ENCODE measurements at places on chromosomes 4 and X.

- DNase-seq, result no peak
These were observed 7.2 kb upstream of the STK26 start for GRCh38 chrX:132015875-132016274.

DNA sequence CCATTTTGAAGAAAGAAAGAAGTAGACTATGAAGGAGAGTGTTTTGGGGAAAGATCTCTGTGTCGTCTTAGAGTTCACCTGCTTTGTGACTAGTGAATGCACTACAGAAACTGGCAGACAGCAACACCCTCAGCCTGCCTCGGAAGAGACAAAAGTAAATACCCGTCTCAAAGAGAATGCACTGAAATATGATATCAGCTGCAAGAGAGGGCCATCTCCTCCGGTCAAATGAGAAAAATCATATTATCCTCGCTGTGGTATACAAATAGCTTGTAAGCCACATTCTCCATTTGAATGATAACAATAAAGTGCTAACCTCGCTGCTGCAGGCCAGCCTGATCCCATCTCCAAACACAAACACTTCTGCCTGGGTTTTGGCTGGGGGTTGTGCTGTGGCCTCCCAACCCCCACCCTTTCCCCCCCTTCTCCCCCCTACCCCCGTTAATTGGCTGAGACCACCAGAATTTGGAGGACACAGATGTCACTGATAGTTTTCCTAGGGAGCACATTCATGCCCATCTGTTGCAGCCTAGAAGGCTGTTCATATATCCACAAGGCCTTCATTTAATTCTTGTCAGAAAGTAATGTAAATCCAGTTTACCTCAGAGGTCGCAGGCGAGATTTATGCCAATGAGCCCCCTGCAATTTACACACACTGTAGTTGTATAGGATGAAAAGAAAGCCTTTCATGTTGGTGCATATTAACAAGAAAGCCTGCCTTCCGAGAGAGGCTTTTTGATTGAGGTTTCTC is 46.3 kb downstream of the ALPK1 start:
- DNase-seq, result no peak

DNA sequence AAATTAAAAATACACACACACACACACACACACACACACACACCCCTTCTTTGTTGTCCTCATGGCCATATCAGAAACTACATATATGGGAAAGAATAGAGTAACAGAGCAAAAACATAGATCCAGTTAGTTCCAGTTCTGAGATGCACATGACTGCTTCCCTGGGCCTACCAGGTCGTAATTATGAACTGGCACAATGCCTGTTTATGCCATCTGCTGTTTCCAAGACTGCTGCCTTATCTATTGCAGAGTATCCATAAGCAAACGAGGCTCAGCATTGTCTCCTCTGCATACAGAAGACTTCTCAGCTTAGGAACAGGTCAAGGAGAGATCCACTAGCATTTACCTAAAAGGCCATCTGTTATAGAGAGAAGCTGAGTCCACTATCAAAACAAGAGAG is 789.0 kb downstream of the TECRL start:
- DNase-seq, result no peak

DNA sequence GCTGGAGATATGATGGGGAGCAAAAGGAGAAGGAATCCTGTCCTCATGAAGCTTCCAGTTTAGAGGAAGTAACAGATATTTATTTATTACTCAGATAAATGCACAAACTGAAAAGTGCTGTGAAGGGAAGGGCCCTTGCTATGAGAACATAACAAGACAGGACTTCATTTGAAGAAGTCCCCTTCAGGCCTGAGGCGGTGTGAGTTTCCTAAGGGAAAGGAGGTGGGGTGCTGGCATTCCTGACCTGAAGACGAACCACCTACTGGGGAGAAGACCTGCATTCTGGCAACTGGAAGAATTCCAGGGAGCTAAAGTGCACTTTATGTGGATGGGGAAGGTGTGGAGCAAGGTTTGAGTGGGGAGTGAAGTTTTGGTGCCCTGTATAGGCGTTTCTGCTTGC is 15.9 kb upstream of the SPARCL1 start:
- DNase-seq, result no peak

- no peak for DNase-seq
These were observed 860 bp upstream of the RPS6KA3 start for GRCh38 chrX:20267607-20267930.

DNA sequence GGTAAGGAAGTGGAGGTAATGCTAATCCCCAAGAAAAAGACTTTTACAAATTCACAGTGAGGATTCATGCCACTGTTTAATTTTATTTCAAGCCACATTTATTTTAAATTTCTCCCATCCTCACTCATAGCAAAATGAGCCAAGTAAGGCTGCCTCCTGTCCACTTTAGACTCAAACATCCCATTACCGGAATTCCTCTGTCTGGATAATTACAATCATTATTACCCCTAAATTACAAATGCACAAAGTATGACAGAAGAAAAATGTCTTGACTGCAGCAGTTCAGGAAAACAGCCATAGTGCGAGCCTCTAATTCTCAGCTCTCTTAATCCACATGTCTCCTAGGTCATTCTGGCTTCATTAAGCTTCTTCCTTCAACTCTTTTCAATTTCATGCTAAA is 57.0 kb downstream of the MAPK10 start:
- DNase-seq, result no peak

DNA sequence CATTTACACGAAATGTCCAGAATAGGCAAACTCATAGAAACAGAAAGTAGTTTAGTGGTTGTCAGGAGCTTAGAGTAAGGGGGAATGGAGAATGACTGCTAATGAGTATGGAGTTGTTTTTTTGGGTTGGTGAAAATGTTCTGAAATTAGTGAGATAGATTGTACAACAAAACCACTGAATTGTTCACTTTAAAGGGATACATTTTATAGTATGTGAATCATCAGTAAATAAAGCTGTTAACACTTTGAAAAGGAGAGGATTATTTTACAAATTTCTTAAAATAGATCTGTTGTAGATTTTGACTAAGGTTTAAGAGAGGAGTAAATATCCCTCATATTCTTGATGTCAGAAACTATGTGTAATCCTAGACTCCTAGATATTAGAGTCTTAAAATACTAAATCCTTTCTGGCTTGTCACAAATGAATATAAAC is 82.7 kb downstream of the RAPGEF2 start:
- no peak for DNase-seq

- DNase-seq, result no peak
These were observed 34.1 kb downstream of the HTRA3 start for GRCh38 chr4:8303485-8304281.

DNA sequence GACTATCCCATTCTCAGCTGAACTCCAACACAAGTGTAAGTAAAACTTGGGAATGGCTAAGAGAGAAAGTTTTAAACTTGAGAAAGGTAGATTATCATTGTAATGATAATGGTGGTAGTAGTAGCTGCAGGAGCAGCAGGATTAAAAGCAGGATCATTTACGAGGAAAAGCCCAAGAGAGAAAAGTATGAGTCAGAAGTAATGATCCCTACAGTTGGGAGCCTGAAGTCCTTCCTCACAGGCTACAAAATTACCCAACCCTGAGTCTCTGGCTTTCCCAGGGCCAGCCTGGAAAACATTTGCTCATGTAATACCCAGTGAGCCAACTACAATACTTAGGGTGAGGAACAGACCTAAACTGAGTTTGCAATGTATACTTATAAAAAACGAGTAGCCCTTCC is 4.4 kb upstream of the PRDM8 start:
- DNase-seq, result no peak

- no peak for DNase-seq
These were observed 562.4 kb downstream of the KCTD8 start for GRCh38 chr4:43886196-43886595.

GRCh38 chrX:150455215-150455608 is 92.1 kb downstream of the MAMLD1 start:
- DNase-seq, result no peak

GRCh38 chrX:118964252-118964651 is 10.2 kb upstream of the LONRF3 start:
- DNase-seq, result no peak

- no peak for DNase-seq
These were observed 443.6 kb upstream of the AR start for GRCh38 chrX:67100031-67100884.

DNA sequence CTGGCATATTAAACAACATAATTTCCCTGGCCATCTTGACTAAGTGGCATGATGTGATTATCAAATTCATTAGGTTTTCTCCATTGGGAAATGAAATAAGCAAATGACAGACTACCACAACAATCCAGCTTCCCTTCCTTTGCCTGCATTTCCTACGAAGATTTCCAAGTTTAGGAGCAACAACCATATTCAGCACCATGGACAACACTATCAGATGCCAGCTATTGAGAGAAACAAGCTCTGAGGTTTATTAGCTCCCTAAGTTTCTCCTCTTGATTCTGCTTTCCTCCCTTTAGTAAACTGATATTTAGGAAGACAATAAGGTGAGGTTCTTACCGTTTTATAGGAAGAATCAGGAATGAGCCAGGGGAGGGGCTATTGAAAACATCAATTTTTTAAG is 36.2 kb downstream of the DCX start:
- DNase-seq, result no peak

- no peak for DNase-seq
These were observed 164.0 kb downstream of the STAG2 start for GRCh38 chrX:124125471-124125870.

DNA sequence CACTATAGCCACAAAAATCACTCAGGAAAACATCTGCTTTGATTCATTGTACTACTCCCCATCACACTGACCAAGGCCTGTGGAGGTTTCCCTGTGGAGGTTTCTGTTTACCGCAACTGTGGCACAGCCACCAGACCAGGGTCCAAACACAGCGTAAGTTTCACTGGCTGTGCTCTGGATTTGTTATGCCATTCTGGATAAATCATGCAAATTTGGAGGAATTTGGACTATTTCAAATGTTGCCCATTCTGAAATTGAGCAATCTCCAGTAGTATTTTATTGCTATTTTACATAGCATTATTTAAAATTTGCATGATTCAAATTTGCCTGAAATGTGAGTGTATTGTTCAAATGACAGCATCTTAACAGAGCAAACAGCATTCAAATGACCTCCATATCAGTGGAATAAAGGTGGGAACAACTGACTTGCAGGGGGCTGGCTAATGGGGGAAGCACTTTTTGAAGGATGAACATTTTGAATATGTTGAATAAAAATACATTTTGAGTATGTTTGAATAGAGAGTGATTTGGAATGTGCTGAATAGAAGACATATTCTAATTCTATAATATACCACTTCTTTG is 66.1 kb upstream of the ACSL1 start:
- DNase-seq, result no peak

DNA sequence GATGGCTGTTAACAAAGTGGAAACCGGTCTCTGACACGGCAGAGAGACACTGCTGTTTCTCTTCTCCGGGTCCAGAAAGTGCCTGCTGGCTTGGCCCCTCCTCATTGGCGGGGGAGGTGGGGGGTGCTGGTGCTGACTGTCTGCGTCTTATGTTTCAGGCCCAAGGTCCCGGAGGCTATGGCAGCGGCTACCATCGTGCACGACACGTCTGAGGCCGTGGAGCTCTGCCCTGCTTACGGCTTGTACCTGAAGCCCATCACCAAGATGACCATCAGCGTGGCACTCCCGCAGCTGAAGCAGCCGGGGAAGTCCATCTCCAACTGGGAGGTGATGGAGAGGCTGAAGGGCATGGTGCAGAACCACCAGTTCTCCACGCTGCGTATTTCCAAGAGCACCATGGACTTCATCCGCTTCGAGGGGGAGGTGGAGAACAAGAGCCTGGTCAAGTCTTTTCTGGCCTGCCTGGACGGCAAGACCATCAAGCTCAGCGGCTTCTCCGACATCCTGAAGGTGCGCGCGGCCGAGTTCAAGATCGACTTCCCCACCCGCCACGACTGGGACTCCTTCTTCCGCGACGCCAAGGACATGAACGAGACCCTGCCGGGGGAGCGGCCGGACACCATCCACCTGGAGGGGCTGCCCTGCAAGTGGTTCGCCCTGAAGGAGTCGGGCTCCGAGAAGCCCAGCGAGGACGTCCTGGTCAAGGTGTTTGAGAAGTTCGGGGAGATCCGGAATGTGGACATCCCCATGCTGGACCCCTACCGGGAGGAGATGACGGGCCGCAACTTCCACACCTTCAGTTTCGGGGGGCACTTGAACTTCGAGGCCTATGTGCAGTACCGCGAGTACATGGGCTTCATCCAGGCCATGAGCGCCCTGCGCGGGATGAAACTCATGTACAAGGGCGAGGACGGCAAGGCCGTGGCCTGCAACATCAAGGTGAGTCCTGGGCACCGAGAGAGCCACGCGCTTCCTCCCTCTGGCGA is 2.2 kb downstream of the AKAP17A start:
- no peak for DNase-seq

DNA sequence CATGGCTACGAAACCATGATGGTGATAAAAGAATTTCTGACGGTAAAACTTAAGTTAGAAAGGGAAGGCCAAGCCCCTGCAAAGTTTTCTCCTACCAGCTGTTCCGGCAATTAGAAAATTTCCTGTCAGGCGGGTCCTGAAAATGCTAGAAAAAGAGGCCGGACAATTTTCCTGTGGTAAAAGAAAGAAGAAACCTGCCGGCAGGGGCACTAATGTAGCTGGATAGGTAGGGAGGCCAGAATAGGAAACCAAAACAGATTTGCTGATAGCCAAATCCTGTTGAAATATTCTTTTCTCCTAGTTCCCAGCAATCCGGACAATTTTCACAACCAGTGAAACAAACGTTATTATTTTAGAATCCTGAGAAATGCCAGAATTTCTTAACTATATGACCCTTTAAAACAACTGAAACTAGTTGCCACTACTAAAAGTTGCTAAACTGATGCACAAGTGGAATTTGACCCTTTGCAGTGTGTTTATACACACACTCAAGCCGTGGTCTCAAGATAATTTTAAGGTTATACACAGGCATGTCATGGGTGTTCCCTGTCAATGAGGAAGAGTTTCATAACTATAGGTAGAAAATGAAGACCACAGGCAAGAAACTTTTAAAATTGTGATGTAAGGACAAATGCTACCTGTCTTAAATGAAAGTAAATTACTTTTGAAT is 47.7 kb downstream of the RPS6KA3 start:
- DNase-seq, result no peak

DNA sequence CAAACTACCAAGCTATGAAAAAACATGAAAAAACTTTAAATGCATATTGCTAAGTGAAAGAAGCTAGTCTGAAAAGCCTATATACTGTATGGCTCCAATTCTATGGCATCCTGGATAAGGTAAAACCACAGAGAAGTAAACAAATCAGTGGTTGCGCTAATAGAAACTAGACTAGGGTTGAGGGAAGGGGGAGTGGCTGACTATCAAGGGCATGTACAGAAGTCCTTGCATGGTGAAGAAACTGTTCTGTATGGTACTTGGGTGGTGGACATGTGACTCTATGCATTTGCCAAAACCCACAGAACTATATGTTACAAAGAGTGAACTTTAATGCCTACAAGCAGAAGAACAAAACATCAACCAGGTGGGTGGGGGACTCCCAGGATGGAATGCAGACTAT is 96.8 kb downstream of the MTMR1 start:
- no peak for DNase-seq

GRCh38 chrX:10667143-10667542 is 46.8 kb upstream of the MID1 start:
- DNase-seq, result no peak

All from stimulated activated CD8-positive, alpha-beta memory T cell treated with anti-CD3 and anti-CD28 coated beads, Interleukin-7, amount 100 ng/mL, for 1 hour (primary cell).